Activated naive CD4-positive, alpha-beta T cell treated with Interleukin-2 at 50 U/mL for 16 hours (primary cell): ENCODE measurements at places on chromosomes 5 and 9.

DNA sequence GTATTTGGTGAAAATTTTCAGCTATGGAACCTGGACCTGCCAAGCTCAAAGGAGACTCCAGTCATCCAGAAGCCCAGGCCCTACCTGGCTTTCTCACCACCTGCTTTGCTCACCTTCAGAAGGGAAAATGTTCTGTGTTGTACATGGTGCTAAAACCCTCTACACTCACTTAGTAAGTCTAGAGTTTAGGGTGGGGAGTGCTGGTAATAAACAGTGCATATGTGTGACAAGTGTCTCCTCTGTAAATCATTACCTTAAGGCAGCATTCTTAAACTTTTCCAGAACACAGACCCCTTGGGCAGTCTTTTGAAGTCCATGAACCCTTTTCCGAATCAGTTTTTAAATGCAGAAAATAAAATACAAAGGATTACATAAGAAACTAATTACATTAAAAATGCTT lies 248.8 kb upstream of the PIK3R1 start:
- no peak for DNase-seq

DNA sequence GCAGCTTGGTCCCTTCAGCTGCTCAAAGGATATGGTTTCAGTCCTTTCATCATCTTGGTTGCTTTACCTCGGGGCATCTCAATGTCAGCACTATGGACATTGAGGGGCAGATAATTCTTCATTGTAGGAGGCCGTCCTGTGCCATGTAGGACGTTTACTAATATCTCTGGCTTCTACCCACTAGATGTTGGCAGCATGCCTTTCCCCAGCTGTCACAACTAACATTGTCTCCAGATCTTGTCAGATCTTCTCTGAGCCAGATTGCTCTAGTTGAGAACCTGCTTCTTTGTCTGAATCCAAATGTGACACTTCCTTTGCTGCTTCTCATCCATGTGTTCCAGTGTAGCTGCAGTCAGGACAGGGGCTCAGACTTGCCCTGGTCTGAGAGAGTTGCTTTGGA lies 10.3 kb downstream of the PTPA start:
- no peak for DNase-seq

GRCh38 chr9:107739601-107740082 lies 250.1 kb upstream of the KLF4 start:
- no peak for DNase-seq

DNA sequence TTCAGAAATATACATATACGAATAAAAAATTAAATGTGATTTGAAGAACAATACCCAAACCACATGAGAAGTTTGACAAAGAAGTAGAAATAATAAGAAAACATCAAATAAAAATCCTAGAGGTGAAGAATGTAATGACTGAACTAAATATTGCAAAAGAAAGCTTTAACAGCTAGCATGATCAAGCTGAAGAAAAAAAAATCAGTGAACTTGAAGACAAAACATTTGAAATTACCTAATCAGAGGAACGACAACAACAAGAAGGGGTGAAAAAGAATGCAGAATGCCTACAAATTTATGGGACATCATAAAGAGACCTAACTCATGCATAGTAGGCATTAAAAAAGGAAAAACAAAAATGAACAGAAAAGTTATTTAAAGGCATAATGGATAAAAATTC lies 60.5 kb upstream of the SPEF2 start:
- no peak for DNase-seq

DNA sequence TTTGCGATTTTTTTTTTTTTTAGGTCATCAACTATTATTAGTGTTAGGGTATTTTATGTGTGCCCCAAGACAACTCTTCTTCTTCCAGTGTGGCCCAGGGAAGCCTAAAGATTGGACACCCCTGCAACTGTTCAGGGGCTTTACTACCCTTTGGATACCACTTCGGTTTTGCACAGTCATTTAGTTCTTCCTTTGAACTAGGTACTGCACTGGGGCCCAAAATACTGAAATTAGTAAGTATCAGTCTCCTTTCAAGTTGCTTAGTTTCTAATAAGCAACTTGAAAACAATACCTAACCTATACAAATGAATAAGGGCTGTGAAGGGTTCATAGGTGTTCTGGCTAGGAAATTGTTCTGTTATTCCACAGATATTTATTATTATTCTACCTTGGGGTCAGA lies 45.3 kb downstream of the CWC27 start:
- no peak for DNase-seq

- DNase-seq, result no peak
These were observed 16.2 kb downstream of the PBX3 start for GRCh38 chr9:125763394-125763801.
